ENCODE measurements at places on chromosomes 4 and X. TPM values are rescaled to one million over a fixed set of nuclear protein-coding genes. Genes with fewer than 3 reads are reported as not detected.

TMEM31 gene
- 1.0 TPM for polyA plus RNA-seq

DNA sequence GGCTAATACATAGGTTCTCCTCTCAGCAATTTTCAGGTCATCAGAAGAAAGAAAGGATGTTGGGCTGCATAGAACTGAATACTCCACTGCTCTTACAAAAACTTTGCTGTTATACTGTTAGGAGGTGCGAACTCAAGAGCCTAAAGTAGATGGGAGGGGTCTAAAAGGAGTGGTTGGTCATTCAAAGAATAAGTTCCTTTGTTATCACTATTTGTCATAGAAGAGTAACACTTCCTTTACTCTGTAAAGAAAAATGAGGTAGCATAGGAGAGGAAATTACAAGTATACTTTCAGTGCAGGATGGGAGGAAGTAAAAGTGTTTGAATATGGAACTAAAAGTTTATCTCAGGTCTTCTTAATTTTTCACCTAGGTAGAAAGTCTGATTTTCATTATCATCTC is 61.5 kb downstream of the CCNI start:
- no peak for DNase-seq

DNA sequence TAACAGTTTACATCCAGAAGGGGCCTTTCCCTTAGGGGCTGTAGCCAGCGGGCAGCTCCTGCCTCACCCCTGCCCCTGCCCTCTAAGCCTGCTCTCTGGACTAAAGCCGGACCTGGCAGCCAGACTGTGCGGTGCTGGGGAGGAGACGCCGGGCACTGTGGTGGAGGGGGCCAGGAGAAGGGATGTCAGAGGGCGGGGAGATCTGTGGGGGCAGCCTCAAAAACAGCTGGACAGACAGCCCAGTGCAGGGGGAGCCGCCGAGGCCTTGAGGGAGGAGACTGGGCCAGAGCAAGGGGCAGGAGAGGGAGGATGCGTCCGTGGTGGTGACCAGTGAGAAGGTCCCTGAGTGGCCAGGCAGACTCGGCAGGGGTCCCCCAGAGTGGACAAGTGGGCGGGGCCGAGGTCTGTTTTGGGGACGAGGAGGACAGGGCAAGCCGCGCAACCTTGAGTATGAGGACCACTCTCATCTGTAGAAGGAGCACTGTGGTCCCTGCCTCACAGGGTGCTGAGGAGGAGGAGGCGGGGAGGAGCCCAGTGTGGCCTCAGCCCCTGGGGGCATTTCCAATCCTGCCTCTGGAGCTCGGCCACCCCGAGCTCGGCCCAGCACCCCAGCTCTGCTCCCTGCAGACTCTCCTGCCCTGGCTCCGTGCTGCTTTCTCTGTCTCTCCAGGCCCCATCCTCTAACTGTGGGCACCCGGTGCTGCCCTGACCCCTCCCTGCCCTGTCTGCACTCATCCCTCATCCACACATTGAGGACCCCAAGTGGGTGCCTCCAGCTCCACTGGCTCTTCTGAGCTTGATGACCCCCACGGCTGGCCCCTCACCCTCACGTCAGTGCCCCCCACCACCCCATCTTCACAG is 59.2 kb upstream of the NKX1-1 start:
- DNase-seq = no peak

CLGN gene
- polyA plus RNA-seq = 4.8 TPM

GAGE12E gene
- polyA plus RNA-seq = not detected

CSAG1 gene
- polyA plus RNA-seq = not detected

DNA sequence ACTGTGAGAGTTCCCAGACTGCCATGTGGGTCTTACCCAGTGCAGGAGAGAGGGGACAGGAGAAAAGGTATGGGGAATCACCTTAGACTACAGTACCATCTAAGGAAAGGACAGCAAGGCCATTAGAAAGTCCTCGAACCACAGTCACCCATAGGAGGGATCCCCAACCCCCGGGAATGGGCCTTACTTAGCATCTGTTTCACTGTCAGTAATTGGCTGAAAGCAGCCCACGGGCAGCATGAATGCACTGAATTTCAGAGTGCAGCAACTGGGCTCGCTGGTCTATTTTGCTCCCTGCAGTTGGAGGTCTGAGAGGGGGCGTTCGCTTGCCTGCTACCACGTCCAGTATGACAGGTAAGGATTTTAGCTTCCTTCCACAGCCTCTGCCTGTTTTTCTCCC is 50.4 kb upstream of the KLHL8 start:
- DNase-seq = no peak

DNA sequence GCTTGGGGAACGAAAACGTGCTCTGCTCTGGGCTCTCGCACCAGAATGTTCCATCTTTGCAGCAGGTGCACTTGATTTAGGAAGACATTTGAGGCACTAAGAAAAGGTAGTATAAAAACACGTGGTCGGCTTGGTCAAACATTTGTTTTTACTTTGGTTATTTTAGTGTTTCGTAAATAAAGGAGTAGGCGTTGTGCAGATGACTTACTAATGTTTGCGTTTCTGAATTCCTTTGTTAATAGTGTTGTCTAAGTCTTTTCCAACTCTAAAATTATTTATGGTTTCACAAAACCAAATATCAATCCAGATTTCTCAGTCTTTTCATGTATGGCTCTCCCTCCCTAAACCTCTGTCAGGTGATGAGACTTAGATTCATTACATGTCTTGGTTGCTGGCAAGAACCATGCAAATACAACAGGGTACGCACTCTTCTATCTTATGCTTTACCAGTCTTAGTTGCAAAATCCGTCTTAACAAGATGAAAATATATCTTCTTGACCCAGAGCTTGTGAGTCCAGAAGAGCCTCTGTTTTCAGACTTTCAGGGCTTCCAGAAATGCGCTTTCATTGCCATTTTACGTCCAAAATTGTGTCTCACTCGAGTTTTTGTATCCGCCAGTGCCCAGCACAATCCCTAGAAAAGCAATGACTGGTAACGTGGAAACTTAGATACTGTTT is 686 bp downstream of the MTHFD2L start:
- no peak for DNase-seq

DNA sequence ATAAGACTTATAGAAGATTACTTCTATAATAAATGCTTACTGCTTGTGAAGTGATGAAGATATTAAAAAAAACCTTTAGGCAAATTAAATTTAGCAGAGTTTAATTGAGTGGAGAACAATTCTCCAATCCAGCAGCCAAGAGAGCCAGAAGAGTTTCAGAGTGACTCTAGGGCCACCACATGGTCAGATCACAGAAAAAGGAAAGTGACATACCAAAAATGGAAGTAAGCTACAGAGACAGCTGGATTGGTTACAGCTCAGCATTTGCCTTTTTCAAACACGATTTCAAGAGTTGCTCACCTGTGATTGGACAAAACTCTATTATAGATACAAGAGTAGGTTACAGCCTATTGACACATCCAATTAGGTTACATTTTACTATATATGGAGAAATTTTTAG is 79.0 kb upstream of the TRAM1L1 start:
- no peak for DNase-seq

GRCh38 chrX:65679071-65679540 is 11.7 kb downstream of the MSN start:
- no peak for DNase-seq

DNA sequence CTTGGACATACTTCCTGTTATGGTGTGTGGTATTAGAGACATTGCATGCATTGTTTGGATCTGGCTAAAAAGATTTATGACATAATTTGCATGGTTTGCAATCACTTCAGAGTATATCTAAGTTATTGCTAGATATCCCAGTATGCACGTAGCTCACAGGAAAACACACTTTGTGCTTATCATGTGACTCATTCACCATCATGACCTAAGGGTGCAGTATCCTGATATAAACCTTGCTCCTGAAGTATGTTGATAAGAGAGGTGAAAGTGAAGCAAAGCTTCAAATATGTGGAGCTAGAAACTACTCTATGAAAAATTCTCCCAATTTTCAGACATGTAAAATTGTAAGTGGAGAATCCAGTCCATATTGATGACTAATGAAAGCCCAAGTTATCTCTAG is 46.9 kb upstream of the GRXCR1 start:
- no peak for DNase-seq

DNA sequence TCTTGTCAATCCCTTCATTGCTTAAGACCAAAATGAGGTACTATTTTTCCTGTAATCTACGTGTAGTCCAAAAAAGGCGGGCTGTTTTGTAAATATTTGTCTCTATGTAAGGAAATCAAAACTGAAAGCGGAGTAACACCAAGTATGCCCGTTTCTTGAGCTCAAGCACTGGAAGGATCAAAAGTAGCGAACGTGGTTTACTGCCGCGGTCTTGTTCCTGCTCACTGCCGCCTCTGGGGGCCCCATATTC is 71.5 kb downstream of the AFF1 start:
- DNase-seq = no peak

DNA sequence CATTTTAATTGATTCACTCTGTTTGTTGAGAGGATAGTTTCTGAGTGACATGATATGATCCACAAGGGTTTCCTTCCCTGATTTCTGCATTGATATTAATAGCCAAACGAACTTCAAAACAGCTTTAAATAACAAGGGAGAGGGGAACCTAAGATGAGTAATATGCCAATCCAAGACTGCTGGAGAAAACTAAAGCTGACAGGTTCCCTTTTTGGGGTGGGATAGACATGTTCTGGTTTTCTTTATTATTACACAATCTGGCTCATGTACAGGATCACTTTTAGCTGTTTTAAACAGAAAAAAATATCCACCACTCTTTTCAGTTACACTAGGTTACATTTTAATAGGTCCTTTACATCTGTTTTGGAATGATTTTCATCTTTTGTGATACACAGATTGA is 182.2 kb downstream of the AR start:
- DNase-seq = no peak

- no peak for DNase-seq
Observed at GRCh38 chr4:76866641-76867040, 31.3 kb downstream of the SOWAHB start.

DNA sequence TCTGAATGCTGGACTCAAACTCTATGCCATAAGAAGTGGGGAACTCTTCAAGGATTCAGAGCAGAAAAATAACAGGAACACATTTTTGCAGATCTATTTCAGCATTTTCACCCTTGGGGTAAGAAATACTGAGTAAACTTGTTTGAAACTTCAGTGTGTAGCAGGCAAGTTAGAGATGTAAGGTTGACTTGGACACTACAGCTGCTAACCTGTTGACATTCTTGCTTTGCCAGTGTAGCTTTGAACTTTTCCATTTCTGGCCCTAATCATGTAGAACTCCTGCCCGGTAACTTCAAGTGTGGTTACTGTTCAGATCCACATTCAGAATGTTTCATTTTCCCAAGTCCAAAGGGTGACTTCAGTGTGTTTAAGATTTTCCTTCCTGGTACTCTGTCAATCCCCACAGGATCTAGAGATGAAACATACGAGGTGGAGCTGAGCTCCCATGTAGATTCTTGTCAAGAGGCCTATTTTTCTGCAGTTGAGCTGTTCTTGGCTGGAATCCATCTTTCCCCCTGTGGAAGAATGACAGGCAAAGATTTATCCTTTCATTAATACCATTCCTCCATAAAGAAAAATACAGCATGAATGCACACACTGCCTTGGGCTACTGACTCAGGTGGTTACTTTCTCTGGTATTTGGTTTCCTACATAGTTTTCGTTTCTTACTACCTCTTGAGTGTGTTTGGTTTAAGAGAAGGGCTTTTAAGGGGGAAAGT is 34.1 kb downstream of the FHDC1 start:
- no peak for DNase-seq

RPS6KA3 gene
- 45.7 TPM for polyA plus RNA-seq

DNA sequence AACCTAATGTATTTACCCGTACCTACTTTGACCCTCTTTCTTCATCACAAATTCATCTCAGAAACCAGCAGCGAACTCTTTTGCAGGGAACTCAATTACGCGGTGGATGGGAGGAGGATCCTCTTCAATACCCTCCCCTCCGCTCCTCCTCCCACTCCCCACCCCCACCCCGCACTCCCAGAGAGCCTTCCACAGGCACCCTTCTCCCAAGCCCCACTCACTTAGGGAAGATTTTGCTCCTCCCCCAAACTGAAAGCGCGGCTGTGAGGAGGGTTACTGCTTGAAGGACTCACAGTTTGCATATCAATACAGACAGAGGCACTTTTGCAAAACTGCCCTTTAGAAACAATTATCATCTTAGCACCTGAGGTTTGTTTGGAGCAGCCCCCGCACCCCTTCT is 960 bp upstream of the IL1RAPL1 start:
- DNase-seq = no peak

GRCh38 chr4:181950372-181951127 is 292.7 kb upstream of the TENM3 start:
- no peak for DNase-seq

CENPU gene
- polyA plus RNA-seq = 25.8 TPM

Measured in right lung (tissue), 10 donors.